Adipocyte (in vitro differentiated cells): ENCODE measurements at places on chromosomes 16 and 17.

DNA sequence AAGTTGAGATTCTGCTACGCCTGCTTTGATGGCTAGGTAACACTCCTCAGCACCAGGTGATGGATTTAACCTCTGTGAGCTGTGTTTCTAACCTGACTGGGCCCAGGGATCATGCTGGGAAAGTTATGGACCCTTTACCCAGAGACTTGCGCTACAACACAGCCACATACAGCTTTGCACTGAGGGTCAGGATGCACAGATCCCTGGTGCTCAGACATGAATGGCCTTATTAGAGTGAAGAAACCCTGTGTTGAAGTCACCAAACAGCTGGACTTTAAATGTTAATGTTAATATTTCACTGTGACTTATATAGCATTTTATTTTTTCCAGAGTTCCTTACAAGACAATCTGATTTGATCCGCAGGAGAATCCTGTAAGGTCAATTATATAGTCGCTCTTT lies 114.3 kb downstream of the MSI2 start:
- DNase-seq, result no peak

GRCh38 chr17:82219083-82219482 lies 6.4 kb upstream of the CCDC57 start:
- no peak for DNase-seq

GRCh38 chr17:14731591-14731990 lies 430.7 kb downstream of the HS3ST3B1 start:
- DNase-seq, result no peak

- peak; percentile 68 for DNase-seq
Observed at GRCh38 chr17:7220593-7221277, 997 bp downstream of the ACADVL start.

GRCh38 chr16:11675561-11676511 lies 7.6 kb downstream of the SNN start:
- DNase-seq, result no peak

GRCh38 chr17:74290340-74290739 lies 16.3 kb downstream of the DNAI2 start:
- no peak for DNase-seq

GRCh38 chr17:28518132-28518531 lies 12.0 kb downstream of the FOXN1 start:
- no peak for DNase-seq

DNA sequence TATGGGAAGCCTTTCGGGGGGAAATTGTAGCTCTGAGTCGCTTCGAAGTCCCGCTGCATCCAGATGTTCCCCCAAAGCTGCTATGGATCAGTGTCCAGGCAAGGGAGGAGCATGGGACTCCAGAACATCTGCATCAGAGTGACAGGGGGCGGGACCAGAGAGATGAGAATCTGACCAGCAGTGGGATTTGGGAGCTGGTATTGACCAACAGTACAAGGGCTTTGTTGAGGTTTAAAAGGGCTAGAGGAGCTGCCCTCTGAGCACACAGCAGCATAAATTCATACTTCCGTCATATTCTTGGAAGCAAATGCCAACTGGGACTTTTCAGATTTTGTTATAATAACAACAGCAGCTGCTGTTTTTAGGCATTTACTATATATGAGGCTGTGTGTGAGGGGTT lies 10.6 kb downstream of the RBFOX1 start:
- DNase-seq, result no peak

DNA sequence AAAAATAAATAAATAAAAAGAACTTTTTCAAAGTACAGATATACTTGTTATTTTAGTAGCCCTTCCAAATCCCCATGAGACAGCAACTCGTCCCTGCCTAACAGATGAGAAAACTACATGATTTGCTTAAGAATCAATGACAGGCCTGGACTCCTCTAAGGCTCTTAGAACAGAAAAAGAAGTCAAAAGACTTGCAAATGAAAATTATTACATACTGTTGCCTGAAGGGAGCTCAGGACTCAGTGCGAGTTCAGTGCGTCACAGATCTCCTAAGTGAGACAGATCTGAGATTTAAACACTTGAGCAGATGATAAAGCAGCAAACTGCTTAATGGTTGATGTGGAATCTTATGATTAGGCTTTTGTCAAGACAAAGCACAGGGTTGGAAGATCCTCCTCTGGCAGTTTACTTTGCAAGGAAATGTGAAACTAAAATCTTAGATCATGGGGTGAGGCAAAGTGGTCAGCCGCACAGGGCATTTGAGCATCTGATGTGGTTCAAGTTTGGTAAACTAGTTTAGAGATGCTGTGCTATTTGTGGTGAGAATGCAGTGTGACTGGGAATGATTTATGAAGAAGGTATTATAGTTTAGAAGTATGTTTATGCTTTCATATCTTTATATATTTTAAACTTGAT lies 138.1 kb downstream of the TRIM37 start:
- no peak for DNase-seq

GRCh38 chr17:18070861-18071340 lies 16.8 kb upstream of the DRG2 start:
- DNase-seq, result peak; percentile 52

DNA sequence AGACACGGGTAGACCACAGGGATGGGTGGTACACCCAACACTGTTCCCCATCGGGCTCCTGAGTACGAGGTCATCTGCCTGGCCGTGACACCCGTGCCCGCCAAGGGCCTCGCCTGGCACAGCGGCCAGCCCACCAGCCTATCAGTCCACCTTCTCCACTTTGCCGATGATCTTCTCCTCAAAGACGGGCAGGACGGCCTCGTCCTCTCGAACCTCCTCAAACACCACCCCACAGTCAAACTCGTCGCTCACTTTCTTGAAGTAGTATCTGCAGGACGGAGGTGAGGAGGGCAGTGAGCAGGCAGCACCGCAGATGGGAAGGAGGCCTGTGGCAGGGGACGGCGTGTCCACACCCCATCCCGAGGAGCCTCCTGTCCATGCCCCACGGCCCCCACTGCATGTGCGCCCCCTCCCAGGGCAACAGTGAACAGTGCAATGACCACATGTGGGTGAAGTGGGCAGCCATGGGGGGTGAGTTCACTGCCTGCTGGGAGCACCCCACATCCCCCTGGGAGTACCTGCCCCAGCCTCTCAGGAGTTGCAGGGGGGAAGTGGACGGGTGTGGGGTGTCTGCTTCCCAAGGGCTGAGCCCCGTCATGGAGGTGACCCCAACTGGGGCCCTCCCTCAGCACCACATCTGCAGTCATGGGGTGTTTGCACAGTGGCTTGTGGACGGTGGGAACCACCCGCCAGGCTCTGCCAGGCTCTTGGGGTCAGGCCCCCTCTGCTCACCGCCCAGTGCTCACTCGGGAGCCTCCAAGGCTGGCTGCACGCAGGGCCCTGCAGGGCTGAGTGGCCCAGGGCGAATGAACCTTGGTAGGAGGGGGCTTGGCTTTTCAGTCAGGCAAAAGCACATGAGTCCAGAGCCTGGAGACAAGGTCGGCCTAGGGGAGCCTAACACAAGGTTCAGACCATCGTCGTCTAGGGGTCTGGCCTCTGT lies 5.3 kb downstream of the PDIA2 start:
- no peak for DNase-seq

DNA sequence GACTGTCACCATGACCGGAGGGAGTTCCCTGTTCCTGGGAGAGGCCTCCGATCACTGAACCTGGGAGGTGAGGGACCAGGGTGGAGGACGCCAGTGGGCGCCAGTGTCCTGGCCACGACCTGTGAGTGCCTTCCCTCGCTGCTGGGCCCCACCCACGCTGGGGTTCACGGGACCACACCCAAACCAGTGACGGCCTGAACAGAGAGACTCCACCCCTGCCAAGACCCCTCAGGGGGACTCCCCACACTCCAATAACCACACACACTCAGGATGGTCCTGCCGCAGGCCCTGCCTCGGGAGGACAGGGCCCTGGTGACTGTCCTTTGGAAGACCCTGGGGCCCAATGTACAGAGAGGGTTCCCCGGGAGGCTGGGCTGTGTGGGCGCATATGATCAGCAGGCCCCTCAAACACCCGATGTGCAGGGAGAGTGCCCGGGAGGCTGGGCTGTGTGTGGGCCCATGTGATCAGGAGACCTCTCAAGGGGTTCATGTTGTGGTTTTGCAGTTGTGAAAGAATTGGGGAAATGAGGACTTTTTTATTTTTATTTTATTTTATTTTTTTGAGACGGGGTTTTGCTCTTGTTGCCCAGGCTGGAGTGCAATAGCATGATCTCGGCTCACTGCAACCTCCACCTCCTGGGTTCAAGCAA lies 26.6 kb downstream of the TPSD1 start:
- DNase-seq, result no peak

- DNase-seq, result peak; percentile 3
Observed at GRCh38 chr16:73996624-73997339, 299.8 kb upstream of the PSMD7 start.

DNA sequence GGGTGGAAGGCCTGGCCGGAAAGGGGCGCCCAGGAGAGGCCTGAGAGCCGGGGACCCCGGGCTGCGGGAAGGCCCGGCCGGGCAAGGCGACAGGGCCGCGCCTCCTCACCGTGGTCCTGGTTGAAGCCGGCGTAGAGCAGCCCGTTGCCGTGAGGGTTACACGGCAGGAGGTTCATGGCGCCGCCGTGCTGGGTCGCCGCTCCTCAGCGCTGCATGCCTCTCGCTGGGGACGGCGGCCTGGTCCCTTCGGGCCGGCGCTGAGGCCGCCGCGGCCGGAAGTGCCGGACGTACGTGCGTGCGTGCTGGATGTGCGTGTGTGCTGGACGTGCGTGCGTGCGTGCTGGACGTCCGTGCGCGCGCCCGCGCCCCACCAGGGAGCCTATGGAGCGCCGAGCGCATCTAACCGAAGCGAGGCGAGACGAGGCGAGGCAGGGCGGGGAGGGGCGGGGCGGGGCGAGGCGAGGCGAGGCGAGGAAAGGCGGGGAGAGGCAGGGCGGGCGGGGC lies at the start of gene WDR45B:
TSS of gene WDR45B (minus strand) at position 280 of the 504 bp plus-strand sequence. CDS start at position 176, 104 bp downstream.
- peak; percentile 99 for DNase-seq

- DNase-seq, result no peak
Observed at GRCh38 chr16:80377096-80377956, 163.5 kb upstream of the DYNLRB2 start.

- DNase-seq, result no peak
Observed at GRCh38 chr16:8776129-8776584, 21.3 kb downstream of the TMEM186 start.

- no peak for DNase-seq
Observed at GRCh38 chr16:71855937-71856662, 10.3 kb downstream of the ATXN1L start.
